ENCODE measurements at places on chromosomes 7 and 10.

DNA sequence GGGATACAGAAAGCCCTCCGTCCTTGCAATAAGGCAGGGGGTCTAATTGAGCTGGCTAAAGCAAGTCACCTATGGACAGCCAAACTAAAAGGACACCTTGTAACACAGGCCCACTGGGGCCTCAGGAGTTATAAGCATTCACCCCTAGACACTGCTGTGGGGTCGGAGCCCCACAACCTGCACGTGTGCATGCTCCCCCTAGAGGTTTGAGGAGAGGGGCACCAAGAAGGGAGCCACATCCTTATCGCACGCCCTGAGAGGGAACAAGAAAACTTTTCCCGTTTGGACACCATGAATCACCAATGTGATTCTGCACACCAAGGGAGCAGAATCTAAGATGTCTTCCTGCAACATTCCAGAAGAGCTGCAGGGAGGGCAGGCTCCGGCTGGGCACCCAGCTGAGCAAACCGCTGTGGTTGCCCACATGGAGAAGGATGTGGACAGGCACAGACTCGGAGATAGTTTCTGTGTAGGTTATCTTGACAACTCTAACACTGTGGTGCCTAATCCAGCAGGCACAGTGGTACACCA, 17.7 kb upstream of the TARP start:
- no peak for DNase-seq

DNA sequence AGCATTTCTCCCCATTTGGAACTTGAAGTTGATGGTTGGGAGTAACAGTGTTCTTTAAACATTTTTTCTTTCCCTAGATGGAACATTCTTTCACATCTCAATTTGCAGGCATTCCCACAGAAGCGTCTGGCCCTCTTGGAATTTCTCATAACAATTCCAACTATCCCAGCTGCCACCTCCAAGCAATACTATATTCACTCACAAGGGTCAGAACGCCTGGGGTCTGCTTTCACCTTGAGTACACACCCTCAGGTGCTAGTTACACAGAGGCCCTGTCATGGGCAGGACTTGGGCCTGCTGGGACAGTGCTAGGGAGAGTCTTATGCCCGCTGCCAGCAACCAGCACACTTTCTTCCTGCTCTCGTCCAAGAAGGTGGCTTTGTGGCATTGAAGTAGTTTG, 136.5 kb downstream of the JCAD start:
- no peak for DNase-seq

- DNase-seq, result no peak
These were observed 102.9 kb upstream of the PHYHIPL start for GRCh38 chr10:59073456-59074053.

- no peak for DNase-seq
These were observed 22.8 kb downstream of the SGMS1 start for GRCh38 chr10:50600831-50601477.

DNA sequence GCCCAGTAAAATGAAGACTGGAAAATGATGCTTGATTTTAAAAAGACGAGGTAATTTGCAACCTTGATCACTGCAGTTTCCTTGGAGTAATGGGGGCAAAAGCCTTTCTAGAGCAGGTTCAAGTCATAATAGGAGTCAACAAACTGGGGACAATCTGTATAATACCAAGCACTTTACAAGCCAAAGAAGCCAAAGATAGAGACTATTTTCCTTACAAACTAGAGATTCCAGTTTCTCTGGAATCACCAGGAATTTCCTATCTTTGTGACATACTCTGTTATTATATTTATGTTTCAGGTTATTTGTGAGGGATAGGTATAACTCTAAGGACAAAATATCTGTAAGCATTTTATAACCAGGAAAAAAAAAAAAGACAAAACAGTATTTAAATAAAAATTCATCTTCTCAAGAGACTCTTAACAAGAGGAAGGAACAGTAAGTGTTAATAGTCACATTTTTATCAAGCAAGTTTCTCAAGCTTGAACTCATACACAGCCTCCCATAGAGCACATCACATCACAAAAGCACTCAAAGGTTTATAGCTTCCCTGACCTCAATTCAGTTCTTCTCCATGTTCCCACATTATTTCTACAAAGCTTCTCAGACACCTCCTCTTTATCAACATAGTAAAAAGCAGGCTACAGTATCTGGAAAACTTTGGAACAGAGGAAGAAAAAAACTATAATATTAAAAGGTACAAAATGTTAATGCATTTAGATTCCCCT, 18.9 kb downstream of the JMJD1C start:
- DNase-seq, result no peak

- no peak for DNase-seq
These were observed 28.4 kb upstream of the CRHR2 start for GRCh38 chr7:30710669-30711068.

Measured in AG09319 (cell line).